Stimulated activated CD4-positive, alpha-beta T cell treated with anti-CD3 and anti-CD28 coated beads, Interleukin-4, amount 100 ng/mL, for 48 hours (primary cell): ENCODE measurements at places on chromosomes 3 and 15.

GRCh38 chr3:72539856-72540255 lies 308.4 kb downstream of the SHQ1 start:
- no peak for DNase-seq

- no peak for DNase-seq
Measured at GRCh38 chr3:129602730-129603560, 3.5 kb downstream of the PLXND1 start.

DNA sequence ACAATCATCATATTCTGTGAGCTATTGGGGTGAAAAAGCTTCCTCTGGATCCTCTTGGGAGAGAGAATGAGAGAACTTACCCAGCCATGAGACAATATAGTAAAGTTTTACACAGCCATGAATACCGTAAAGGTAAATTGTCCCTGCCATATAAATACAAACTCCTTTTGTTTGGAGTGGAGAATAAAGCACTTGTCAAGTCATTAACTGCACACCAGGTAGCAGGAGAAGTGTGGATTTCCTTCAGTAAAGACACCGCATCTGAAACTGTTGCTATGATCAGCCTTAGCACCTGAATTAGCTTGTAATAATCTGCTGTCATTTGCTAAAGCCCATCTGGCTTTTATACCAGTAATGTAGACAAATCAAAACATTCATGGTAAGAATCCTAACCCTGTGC lies 336.6 kb upstream of the SLCO3A1 start:
- DNase-seq, result no peak

DNA sequence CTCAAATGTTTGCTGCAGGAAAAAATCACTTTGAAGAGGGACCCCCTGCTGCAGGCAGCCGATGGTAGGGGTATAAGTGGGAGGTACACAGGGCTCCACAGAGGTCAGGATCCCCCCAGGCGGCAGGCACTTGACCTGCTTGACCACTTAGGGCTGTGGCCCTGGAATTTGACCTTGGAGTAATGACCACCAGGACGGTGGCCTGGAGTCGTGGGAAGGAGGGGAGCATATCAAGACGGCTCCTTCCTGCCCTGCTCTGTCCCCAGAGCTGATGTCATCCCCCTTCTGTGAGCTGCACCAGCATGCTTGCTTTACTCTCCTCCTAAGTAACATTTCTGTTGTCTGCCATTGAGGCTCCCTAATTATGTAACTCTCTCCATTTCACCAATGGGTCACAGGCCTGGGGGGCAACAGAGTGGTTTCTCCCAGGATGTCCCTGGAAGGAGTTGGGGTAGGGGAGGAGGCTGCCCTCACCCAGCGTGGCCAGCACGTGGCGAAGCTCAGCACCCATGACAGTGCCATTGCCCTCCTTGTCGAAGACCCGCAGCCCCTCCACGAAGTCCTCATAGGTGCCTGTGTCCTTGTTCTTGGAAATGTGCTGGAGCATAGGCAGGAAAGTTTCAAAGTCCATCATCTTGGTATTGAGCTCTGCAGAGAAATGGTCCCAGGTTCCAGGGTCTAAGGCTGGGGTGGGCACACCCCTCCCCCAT lies 4.1 kb downstream of the MYL3 start:
- DNase-seq, result no peak

- DNase-seq, result no peak
Measured at GRCh38 chr3:190024912-190025311, 95.8 kb downstream of the P3H2 start.

- DNase-seq, result no peak
Measured at GRCh38 chr3:77141423-77141822, 101.5 kb downstream of the ROBO2 start.

GRCh38 chr3:128917291-128917690 lies 37.9 kb downstream of the ACAD9 start:
- no peak for DNase-seq

DNA sequence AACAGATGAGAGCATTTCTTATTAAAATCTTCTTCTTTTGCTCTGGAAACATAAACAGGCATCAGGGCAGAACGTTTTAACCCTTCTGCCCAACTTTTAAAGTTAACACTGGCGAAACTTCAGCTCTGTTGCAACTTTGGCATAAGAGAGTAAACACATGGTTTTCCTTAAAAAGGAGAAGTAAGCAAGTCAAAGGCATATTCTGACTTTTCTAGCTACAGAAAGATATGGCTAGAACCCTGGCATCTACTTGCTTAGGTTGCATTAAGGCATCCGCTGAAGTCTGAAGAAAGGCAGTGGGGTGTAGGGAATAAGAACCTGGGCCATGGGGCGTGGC lies 13.3 kb upstream of the IL16 start:
- no peak for DNase-seq

- DNase-seq, result no peak
Measured at GRCh38 chr15:101091080-101092017, 160.5 kb downstream of the CHSY1 start.

GRCh38 chr3:161406594-161407555 lies 35.6 kb upstream of the SPTSSB start:
- no peak for DNase-seq

DNA sequence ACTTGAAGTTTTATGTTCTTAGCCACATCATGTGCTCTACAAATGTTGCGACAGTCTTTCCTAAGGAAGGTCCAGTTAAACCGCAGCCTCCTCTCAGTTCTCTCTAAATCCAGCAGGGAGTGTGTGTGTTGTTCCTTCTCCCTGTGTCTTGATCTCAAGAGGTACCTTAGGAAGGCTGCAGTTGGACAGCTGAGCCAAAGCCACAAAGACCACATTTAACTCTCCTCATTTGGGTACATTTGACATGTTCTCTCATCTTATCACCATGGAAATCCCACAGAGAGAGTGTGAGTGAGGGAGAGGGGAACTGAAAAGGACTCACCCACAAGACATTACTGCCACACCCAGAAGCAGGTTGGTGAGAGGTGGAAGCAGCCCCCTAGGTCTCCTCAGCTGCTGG lies 79.5 kb downstream of the CD200R1L start:
- no peak for DNase-seq

GRCh38 chr15:68574046-68574445 lies 4.7 kb upstream of the CORO2B start:
- no peak for DNase-seq

DNA sequence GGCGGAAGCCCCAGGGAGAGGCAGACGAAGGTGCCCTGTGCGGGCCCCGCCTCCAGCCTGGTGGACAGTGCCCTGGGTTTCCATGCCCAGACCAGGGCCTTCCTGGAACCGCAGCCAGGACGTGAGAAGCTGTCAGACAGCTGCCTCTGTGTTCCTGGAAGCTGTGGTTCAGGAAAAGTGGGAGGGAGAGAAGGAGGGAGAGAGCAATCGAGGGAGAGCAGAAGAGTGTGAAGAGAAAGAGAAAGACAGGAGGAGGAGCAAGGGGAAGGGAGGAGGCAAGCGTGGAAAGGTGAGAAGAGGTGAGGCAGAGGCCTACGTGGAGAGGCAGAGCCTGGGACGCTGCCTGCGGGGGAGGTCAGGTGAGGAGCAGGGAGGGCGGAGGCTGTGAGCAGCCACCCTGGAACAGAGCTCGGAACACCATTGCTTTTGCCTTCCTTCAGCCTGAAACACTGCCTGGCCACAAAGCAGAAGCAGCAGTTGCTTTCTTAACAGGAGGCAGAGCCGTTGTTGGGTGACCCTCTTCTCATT lies 18.6 kb downstream of the ZDHHC19 start:
- no peak for DNase-seq

- DNase-seq, result peak; percentile 57
Measured at GRCh38 chr15:90837094-90837493, 31.3 kb upstream of the FURIN start.

GRCh38 chr3:39254806-39255449 lies 24.9 kb downstream of the CX3CR1 start:
- DNase-seq, result no peak

DNA sequence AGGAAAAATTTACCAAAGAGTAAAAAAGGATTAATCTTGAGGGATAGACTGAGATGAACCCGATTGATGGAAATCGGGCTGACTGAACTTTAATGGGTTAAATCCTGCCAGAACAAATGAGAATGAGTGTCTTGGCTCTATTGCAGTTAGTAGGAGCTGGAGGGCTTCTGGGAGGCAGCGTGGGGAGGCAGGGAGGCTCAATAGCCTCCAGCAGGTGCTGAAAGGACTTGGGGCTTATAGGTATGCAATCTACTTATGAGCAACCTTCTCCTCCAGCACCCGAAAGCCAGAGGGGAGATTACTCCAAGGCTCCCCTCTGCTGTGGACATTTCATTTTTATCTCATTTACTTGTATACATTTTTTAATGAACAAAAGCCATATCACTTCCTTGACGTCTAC lies 1.0 kb upstream of the CRYBG3 start:
- DNase-seq, result no peak

DNA sequence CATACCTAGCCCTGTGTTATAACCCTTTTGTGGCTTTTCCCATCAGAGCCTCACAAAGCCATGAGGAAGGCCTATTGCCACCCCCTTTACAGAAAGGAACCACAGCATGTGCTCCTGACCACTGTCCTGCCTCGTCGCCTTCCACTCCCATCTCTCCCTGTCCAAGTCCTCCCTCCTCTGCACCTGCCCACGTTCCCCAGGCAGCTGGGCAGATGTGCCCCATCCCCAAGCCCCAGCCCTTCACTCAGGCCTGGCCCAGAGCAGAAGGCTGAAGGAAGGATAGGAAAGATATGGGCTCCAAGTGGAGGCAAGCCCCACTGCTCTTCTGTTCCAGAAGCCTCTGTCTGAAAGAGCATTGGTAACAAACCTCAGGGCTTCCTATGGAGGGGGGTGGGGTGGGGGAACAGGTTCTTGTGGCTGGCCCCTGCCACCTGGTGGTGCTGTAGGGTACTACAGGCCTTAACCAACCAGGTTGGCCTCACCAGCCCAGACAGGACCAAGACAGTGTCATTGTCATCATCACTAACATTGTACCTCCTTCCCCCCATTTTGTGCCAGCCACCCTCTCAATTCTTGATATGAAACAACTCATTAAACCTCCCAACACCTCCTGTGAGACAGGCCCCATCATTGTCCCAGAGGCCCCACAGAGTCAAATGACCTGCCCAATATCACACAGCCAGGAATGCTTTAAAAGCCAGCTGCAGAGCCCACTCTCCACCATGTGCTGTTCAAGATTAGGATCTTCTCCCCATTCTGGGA lies 10.0 kb downstream of the POC1A start:
- DNase-seq, result peak; percentile 77

- no peak for DNase-seq
Measured at GRCh38 chr15:70269311-70269911, 171.7 kb upstream of the TLE3 start.

DNA sequence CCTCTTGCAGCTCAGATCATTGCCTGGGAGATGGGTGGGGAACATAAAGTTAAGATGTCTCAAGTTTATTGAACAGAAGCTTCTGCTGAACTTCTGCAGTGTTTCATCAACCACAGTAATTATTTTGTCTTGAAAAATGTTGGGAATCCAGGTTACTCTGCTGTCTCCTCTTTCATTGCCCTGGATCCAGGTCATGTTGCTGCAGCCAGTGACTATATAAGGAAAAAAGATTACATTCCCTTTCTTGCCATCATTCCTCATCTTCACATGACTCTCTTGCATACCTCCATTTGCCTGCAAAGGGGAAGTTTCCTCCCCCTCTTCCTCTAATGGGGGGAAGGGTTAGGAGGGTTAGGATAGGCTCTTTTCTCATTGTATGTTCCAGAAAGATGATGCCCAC lies 15.1 kb downstream of the GMNC start:
- DNase-seq, result no peak

DNA sequence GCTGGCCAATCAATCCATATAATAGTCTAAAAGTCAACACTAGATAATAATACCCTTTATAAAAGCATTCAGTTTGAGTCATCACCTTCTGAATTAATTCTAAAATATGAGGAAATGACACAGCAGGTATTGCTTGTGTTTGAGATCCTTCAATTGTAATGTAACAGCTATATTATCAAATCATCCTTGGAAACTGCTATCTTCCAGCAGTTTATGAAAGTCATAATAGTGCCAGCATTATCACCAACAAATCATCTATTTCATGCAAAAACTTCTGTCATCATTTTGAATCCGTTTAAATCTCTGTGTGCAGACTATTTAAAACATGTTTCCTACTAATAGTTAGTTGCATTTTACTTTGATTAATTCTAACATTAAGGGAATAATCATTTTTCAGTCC lies 468.7 kb downstream of the CADM2 start:
- no peak for DNase-seq

- no peak for DNase-seq
Measured at GRCh38 chr15:77402740-77403379, 17.0 kb downstream of the PEAK1 start.

- DNase-seq, result no peak
Measured at GRCh38 chr3:25567388-25567787, 97.3 kb downstream of the TOP2B start.

DNA sequence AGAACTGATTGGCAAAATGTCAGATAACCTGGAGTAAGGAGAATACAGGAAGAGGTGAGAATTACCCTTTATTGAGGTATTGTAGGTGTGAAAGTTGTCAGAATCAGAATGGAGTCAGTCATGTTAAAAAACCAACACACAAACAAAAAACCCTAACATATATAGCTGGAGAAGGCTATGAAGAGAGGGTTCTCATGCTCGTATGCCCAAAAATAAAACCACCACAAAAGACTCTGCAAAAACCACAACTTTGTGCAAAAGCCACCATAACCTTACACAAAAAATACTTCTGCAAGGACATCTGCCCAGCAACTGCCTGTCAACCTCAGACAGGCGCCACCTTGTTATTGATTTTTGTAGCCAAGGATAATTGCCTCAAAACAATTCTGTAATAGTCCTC lies 136.0 kb downstream of the CD47 start:
- no peak for DNase-seq

- no peak for DNase-seq
Measured at GRCh38 chr3:25166016-25166415, 262.0 kb upstream of the RARB start.
